Activated T-cell treated with anti-CD3 and anti-CD28 coated beads, Interleukin-2, amount 50 U/mL, for 72 hours (primary cell): ENCODE measurements at places on chromosomes 13 and 19. TPM values are rescaled to one million over a fixed set of nuclear protein-coding genes. Genes with fewer than 3 reads are reported as not detected.

The WDR88 gene
- not detected for total RNA-seq

The PLEKHG2 gene
- 92.1 TPM for total RNA-seq

DNA sequence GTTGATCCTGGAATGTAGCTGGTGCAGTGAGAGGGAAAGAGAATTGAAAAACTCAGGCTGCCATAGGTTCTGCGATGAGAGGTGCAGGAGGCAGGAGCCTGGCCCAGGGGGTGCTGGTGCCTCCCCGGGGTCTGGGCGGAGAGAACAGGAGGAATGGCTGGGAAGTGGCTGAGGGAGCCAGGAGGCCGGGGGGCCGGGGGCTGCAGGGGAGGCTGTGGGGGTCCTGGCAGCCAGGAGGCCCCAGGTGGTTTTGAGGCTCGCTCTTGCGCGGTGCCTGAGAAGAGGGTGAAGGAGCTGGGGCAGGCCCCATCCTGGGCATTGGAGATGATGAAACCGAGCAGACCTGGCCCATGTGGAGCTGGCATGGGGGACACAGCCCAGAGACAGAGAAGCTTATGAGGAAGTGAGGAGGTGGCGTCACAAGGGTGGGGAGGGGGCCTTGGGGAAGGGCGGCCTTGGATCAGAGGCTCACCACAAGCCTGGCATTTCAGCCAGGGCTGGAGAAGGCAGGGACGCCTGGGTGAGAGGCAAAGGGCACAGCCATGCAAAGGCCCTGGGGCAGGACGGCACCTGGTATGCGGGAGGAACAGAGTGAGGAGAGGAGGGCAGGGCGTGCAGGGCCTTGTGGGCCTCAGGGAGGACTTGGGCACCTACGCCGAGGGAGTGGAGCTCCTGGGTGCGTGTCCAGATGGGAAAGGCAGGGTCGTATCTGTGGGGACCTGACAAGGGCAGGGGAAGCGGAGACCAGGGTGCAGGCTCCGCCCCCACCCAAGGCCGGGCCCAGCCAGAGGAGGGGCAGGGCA lies 1.3 kb upstream of the TEKTIP1 start:
- DNase-seq = no peak
- no peaks in the 10 kb centered on the region for H3K4me1 ChIP-seq
- H3K36me3 ChIP-seq = no peaks in the 10 kb centered on the region
- H3K27me3 ChIP-seq = no peaks in the 10 kb centered on the region
- H3K27ac ChIP-seq = peak overlapping the region; percentile 38

The SDHAF1 gene
- total RNA-seq = 24.0 TPM

DNA sequence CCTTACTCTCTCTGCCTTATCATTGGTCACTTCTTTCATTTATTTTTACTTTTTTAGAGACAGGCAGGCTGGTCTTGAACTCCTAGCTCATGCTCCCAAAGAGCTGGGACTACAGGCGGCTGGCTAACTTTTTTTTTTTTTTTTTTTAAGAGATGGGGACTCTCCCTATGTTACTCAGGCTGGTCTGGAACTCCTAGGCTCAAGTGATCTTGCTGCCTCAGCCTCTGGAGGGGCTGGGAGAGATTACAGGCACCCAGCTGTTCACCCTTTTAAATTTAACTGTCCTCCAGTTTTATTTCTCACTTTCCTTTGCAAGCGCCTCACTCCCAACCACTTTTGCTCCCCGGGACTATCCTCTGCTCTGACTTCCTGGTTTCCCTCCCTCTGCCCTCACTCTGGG lies 5.6 kb upstream of the CLDN10 start:
- no peak overlapping the region for H3K27ac ChIP-seq
- H3K36me3 ChIP-seq = no peaks in the 10 kb centered on the region
- DNase-seq = no peak
- peaks cover 48% of the 10 kb centered on the region for H3K27me3 ChIP-seq
- no peak overlapping the region for H3K4me3 ChIP-seq
- H3K4me1 ChIP-seq = no peaks in the 10 kb centered on the region

- H3K4me3 ChIP-seq = no peak overlapping the region
- no peaks in the 10 kb centered on the region for H3K27me3 ChIP-seq
- no peaks in the 10 kb centered on the region for H3K36me3 ChIP-seq
- H3K4me1 ChIP-seq = no peaks in the 10 kb centered on the region
These were observed 100.5 kb downstream of the DLEU7 start for GRCh38 chr13:50742968-50743367.

DNA sequence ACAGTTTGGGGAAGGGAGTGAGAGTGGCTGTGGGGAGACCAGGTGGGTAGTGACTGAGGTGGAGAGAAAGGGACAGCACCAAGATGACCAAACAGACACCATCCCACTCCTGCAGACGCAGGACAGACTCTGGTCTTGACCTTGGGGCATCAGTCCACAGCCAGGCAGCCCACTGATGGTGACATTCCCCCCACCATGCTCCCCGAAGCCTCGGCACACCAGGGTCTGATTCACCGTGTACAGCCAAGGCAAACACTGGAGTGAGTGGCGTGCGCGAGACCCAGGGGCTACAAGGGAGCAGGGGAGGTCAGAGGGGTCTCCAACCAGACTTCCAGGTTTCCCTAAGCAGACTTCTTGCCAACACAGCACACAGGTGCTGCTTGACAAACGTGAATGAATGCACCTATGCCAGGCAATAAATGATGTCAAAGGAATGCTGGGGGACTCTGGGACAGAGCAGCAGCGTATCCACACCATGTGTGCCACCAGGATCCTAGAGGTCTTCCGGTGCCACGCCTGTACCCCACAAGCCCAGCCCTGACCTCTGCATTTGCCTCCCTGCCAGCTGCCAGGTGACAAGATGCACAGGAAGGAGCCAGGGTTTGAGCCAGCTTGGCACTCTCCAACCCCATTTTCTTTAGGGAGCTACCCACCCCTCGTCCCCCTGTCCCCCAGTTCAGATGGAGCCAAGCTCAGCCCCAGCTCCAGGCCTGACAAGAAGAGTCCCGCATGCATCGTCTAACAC lies 18.5 kb downstream of the RANBP3 start:
- H3K4me3 ChIP-seq = no peak overlapping the region
- H3K27ac ChIP-seq = peak overlapping the region; percentile 30
- no peaks in the 10 kb centered on the region for H3K27me3 ChIP-seq
- DNase-seq = no peak

DNA sequence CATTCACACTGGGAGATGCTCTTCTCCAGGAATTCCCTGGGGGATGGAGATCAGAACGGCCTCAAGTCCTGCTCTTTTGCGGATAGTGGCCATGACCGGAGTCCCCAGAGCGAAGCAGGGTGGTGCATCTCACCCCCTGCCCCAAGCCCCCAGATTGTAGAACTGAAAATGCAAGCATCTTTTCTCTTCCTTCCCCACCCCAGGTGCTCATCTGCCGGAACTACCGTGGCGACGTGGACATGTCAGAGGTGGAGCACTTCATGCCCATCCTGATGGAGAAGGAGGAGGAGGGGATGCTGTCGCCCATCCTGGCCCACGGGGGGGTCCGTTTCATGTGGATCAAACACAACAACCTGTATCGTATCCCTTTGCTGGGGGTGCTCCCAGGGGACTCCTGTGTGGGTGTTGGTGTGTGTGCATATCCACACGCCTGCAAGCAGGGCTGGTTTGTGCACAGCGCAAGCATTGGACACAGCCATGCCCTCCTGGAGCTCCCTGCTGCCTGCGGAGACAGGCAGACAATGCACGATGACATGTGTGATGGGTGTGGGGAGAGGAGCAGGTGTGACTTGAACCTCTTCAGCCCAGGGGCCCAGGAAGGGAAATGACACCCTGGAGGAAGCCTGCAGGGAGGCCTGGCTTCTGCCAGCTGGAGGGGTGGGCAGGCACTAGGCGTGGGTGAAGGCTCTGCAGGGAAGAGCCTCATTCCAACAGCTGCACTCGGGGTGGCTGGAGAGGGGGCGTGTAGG lies 5.7 kb downstream of the AP1M1 start:
- peaks cover 12% of the 10 kb centered on the region for H3K36me3 ChIP-seq
- H3K4me1 ChIP-seq = peaks cover 66% of the 10 kb centered on the region
- DNase-seq = no peak

DNA sequence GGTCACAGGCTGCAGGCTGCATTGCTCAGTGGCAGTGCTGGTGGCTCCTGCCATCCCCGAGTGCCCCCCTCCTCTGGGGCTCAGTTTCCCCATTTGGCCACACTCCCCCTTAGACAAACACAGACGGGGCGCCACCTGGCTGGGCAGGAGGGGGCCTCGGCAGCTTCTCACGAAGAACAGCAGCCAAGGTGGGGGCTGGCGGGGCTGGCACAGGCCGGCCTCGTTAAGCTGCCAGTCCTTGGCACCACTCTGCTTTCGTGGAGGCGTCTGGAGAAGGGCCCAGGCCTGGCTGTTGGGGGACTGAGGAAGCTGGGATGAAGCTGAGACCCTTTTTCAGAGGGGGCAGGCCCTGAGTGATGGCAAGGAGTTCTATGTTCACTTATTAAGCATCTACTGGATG lies 3.7 kb upstream of the ZNRF4 start:
- H3K27me3 ChIP-seq = peaks cover 22% of the 10 kb centered on the region
- H3K27ac ChIP-seq = no peak overlapping the region
- DNase-seq = no peak
- no peak overlapping the region for H3K4me3 ChIP-seq

GRCh38 chr19:49812452-49812996 lies 568 bp downstream of the FUZ start:
- peak overlapping the region; percentile 90 for H3K4me3 ChIP-seq
- H3K27me3 ChIP-seq = no peaks in the 10 kb centered on the region
- H3K27ac ChIP-seq = peak overlapping the region; percentile 85

GRCh38 chr13:57552437-57552836 lies 79.1 kb upstream of the PCDH17 start:
- no peaks in the 10 kb centered on the region for H3K27me3 ChIP-seq
- no peak overlapping the region for H3K27ac ChIP-seq
- no peak overlapping the region for H3K4me3 ChIP-seq
- no peak for DNase-seq
- no peaks in the 10 kb centered on the region for H3K4me1 ChIP-seq

The BLOC1S3 gene
- total RNA-seq = 16.7 TPM

The ZNF534 gene
- not detected for total RNA-seq

DNA sequence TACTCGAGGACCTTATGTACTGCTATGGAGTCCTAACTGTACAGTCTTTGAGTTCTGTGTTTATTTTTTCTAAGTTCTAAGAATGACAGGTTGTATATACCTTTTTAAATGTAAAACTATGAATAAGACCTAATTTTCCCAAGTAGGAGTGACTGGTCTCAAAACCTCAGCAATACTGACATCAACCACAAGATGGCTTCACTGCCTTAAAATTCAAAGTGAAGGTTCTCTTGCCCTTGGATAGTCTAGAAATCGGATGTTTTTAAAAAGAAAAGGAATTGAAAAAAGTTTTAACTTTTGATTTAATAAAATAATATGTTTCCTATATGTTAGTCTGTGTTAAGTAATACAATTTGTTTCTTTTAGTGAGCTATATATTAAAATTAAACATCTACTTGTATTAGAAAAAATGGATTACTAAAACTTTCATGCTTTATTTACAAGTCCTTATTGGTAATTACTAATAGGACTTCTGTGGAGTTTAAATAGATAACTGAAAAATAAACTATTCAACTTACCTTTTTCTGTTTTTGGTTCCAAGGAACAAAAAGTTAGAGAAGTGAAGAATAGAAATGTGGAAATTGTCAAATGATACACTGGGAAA lies 52.0 kb downstream of the TDRD3 start:
- H3K27ac ChIP-seq = no peak overlapping the region
- H3K4me3 ChIP-seq = no peak overlapping the region
- no peak for DNase-seq
- H3K36me3 ChIP-seq = no peaks in the 10 kb centered on the region
- H3K4me1 ChIP-seq = no peaks in the 10 kb centered on the region

GRCh38 chr13:85538957-85539356 lies 260.3 kb downstream of the SLITRK6 start:
- H3K27me3 ChIP-seq = no peaks in the 10 kb centered on the region
- no peak overlapping the region for H3K4me3 ChIP-seq
- H3K27ac ChIP-seq = no peak overlapping the region
- H3K36me3 ChIP-seq = no peaks in the 10 kb centered on the region
- DNase-seq = no peak
- H3K4me1 ChIP-seq = no peaks in the 10 kb centered on the region

- H3K4me1 ChIP-seq = peaks cover 6% of the 10 kb centered on the region
- H3K27ac ChIP-seq = no peak overlapping the region
- no peak overlapping the region for H3K4me3 ChIP-seq
- DNase-seq = no peak
These were observed 74.7 kb upstream of the TEX29 start for GRCh38 chr13:111245576-111246384.

The PINLYP gene
- total RNA-seq = 8.9 TPM

DNA sequence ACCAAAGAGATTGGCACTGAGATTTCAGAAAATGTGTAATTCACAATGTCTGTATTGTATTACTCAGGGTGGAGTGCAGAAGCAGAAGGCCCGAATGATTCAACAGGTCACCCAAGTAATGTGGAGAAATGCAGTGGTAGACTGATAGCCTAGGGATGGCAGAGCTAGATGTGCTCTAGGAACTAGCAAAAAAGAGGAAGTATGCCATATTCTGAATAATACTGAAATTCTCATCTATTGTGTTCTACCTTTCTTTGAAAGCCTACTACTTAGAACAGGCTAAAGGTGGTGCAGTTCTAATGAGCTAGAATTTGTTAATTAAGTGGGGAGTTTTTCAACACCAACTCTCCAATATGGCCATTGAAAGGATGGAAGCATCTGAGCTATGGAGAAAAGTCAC lies 1449.8 kb upstream of the MIR17HG start:
- H3K27ac ChIP-seq = no peak overlapping the region
- H3K4me1 ChIP-seq = no peaks in the 10 kb centered on the region
- no peaks in the 10 kb centered on the region for H3K36me3 ChIP-seq
- no peak for DNase-seq
- no peak overlapping the region for H3K4me3 ChIP-seq

DNA sequence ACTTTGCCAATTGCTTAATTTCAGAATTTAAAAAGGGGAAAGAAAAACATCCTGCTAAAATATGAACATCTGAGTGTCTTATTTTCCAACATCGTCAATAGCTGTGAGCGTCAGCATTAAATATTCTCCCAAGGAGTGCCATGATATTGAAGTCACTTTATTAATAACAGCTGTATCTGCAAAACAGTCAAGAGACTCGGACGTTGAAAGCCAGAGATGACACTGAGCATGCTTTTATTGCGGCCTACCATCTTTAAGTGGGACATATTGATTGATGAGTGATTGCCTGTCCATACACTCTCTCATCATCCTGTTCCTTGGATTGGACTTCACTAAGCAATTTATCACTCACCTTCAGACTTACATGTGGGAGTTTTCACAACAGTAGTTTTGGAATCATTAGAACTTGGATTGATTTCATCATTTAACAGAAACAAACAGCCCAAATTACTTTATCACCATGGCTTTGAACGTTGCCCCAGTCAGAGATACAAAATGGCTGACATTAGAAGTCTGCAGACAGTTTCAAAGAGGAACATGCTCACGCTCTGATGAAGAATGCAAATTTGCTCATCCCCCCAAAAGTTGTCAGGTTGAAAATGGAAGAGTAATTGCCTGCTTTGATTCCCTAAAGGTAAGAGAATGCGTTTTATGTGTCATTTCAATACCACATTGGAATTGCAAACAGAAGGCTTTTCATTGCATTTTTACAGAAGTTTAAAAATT lies 53.8 kb downstream of the MBNL2 start:
- H3K36me3 ChIP-seq = peaks cover 6% of the 10 kb centered on the region
- no peak overlapping the region for H3K27ac ChIP-seq
- no peak overlapping the region for H3K4me3 ChIP-seq
